Esophagus squamous epithelium (tissue), 5 donors: ENCODE measurements at places on chromosomes 4 and X. TPM values are rescaled to one million over a fixed set of nuclear protein-coding genes. Genes with fewer than 3 reads are reported as not detected.

GRCh38 chr4:13322681-13323101 lies 161.4 kb downstream of the RAB28 start:
- H3K4me3 ChIP-seq = no peak overlapping the region
- no peak overlapping the region for H3K27ac ChIP-seq
- no peaks in the 10 kb centered on the region for H3K4me1 ChIP-seq
- H3K27me3 ChIP-seq = no peaks in the 10 kb centered on the region
- H3K36me3 ChIP-seq = peaks cover 7% of the 10 kb centered on the region

DNA sequence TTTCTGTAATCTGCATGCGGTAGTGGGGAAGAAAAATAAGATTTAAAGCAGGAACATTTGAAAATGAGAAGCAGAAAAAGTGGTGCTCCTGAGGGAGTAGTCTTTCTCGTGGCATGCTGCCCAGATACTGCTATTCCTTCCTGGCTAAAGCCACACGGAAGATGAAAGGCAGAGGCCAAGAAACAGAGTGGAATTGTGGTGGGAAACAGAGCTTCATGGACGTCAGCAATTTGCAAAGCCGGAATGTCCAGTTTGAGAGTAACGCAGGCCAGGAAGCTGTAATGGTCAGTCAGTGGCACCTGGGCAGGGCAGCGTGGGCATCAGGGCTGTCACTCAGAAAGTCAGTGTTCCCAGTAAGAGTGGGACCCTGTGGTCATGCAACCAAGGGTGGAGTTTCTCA lies 63.7 kb upstream of the FMR1 start:
- no peak overlapping the region for H3K4me3 ChIP-seq
- H3K27me3 ChIP-seq = no peaks in the 10 kb centered on the region
- no peak for DNase-seq
- H3K27ac ChIP-seq = no peak overlapping the region

DNA sequence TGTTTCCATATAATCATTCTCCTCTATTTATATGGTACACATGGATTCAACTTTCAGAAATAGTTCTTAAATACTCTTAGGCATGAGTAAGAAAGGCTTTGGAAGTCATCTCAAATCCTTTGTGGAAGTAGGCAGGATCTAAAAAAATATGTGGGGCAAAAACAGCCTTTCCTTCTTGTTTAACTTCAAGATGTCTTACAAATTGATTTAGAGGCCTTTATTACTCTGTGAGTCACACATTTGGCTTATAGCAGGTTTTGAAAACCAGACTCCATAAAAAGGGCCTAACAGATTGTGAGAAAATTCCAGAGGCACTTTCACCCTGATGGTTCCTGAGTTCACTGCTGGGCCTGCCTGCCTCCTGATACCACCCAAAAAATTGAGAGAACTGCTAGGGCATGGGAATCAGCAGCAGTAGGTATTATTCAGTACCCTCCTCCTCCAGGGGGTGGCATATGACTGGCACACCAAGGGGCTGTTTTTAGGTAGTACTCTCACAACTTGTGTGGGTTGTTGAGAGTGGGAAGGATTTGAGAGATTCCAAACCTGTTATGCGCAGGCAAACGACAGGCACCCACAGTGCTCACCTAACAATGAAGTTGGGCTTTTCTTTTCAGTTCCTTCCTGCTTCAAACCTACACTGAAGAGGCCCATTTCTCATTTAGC lies 162.7 kb upstream of the MBNL3 start:
- H3K4me3 ChIP-seq = no peak overlapping the region
- H3K36me3 ChIP-seq = no peaks in the 10 kb centered on the region
- DNase-seq = no peak
- no peaks in the 10 kb centered on the region for H3K27me3 ChIP-seq

DNA sequence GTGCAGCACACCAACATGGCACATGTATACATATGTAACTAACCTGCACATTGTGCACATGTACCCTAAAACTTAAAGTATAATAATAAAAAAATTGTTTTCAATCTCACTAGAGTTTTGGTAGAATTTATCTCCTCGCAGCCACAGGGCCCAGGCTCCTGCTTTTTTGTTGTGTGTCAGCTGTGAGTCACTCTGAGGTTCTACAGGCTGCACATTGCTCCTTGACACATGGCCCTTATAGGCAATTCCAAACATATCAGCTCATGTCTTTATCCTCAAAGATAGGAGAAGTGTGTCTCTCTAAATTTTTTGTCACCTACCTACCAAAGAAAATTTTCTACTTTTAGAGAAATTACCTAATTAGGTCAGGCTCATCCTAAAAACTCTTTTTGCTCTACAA lies 252.1 kb upstream of the ADGRL3 start:
- no peaks in the 10 kb centered on the region for H3K4me1 ChIP-seq
- no peak for DNase-seq
- H3K4me3 ChIP-seq = no peak overlapping the region
- no peak overlapping the region for H3K27ac ChIP-seq
- H3K27me3 ChIP-seq = no peaks in the 10 kb centered on the region

- peaks cover 8% of the 10 kb centered on the region for H3K4me1 ChIP-seq
- no peaks in the 10 kb centered on the region for H3K27me3 ChIP-seq
- no peak overlapping the region for H3K4me3 ChIP-seq
- DNase-seq = no peak
Observed at GRCh38 chrX:10900585-10901289, 210.4 kb upstream of the HCCS start.

GRCh38 chrX:10021461-10022272 lies 54.5 kb downstream of the CLDN34 start:
- H3K36me3 ChIP-seq = no peaks in the 10 kb centered on the region
- no peak for DNase-seq
- no peaks in the 10 kb centered on the region for H3K27me3 ChIP-seq
- no peaks in the 10 kb centered on the region for H3K4me1 ChIP-seq
- no peak overlapping the region for H3K4me3 ChIP-seq
- no peak overlapping the region for H3K27ac ChIP-seq

GRCh38 chrX:427812-428725 lies 41.4 kb upstream of the PPP2R3B start:
- no peak overlapping the region for H3K27ac ChIP-seq
- DNase-seq = no peak
- no peaks in the 10 kb centered on the region for H3K27me3 ChIP-seq
- no peaks in the 10 kb centered on the region for H3K36me3 ChIP-seq

DMRTC1B gene
- total RNA-seq = not detected

PPP1R2C gene
- not detected for total RNA-seq

AR gene
- total RNA-seq = 1.3 TPM

UGT2A1 gene
- total RNA-seq = not detected

UBA6 gene
- 96.8 TPM for total RNA-seq
